ENCODE measurements at places on chromosomes 3 and 15.

DNA sequence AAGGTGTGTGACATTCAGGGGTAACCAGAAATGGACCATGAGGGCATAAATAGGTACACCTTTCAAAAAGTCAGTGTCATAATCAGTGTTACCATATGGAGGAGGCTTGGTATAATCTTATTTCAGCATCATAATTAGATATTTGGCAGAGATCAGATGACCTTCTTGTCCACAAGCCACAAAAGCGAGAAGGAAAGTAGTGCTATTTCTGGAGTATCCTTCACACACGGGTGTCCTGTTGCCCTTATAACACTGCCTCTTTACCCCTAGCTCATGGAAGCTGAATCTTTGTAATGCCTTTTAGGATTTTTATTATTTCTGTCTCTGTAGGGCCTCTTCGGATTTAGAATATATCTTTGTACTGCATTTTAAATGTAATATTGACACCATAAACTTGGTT, 132.8 kb downstream of the LRIG1 start:
- DNase-seq = no peak

DNA sequence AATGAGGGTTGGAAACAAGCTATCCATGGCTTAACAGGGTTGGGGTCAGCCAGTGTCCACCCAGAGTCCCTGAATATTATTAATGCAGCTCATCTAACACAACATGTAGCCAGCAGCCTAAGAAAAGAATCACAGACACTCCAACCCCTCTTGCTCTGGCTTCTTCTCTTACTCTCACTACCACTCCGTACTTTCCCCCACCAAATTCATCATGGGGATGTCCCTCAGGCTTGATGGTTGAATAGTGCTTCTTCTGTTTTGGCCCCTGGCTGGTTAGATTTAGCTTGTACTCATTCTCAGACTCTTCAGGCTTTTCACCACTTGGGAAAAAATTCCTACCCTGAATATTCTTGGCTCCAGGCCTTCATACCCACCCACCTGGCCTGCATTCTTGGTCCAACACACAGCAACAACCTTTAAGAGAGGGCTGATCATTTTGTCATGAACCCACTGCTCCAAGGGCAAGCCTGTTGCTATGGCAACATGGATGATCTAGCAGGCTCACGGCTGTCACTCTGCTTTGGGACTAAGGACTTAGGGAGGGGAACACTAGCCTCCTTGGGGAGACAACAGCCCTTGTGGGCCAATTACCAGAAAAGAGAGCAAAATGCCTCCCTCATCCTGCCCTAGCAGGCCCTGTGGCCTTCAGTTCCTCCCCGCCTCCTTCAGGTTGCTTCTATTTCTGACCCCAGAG, 9.4 kb upstream of the MED12L start:
- no peak for DNase-seq

- DNase-seq = no peak
Observed at GRCh38 chr15:101472033-101472432, 17.5 kb downstream of the PCSK6 start.

GRCh38 chr3:181698263-181698954, 13.3 kb upstream of the SOX2 start:
- DNase-seq = no peak

DNA sequence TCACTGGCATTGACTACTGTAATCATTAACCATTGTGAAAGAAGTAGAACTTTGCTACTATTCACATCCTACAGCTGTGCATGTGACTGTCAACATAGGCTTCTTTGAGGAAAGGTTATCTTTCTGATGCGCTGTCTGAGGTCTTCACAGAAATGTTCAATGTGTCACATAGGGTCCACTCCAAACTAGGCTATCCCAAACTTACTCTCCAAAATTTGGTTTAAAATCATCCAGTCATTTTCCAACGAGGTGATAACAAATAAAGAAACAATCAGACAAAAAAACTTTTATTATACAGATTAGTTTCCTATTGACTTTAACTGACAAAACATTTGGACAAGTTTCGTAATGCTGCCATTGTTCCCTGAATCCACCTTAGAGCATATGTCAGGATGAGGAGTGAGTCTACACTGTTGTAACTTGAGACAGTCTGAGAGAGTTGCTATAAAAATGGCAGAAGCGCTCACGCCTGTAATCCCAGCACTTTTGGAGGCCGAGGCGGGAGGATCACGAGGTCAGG, 511.6 kb downstream of the PLOD2 start:
- no peak for DNase-seq

DNA sequence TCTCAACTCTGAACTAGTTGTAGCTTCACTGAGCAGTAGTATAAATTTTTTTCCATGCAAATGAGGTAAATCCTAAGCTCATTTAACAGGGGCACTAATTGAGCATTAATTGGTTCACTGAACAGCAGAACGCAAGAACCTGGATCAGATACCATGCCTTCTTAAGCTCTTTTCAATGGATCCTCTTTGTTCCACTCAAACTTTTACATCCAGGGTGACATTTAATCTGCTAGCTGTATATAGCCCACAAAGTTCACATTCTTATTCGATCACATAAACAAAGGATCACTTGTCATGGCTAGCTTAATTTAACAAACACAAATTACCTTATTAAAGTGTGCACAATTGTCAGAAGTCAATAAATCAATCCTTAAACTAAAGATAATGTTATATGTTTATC, 281.6 kb downstream of the CNTN6 start:
- DNase-seq = no peak

- no peak for DNase-seq
Observed at GRCh38 chr3:113250566-113250965, 39.2 kb downstream of the BOC start.

DNA sequence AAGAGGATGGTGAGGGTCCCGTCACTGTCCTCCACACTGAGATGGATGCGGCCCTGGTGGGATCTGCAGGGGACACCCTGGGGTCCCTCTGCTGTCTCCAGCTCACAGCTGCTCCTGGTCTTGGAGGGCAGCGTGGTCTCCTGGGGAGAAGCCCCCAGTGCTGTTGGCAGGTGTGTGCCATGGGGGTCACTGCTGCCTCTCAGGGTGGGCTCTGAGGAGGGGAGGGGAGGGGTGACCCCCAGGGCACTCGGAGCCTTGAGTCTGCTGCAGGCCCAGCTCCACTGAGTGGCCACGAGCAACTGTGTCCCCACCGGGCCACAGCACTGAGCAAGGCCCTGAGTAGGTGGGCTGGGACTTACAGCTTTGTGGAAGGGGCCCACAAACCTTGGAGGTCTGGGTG, 34.7 kb downstream of the KLHL25 start:
- DNase-seq = no peak

GRCh38 chr3:195768414-195768813, 43.3 kb downstream of the MUC4 start:
- no peak for DNase-seq

DNA sequence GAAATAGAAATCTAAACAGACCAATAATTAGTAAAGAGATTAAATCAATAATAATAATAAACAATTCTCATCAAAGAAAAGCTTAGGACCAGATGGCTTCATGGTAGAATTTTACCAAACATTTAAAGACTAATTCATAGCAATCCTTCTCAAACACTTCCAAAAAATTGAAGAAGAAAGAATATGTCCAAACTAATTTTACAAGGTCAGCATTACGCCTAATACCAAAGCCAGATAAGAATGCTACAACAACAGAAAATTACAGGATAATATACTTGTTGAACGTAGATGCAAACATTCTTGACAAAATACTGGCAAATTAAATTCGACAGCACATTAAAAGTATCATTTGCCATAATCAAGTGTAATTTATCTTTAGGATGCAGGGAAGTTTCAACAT, 36.1 kb upstream of the CADM2 start:
- DNase-seq = no peak

- DNase-seq = no peak
Observed at GRCh38 chr3:31546162-31546561, 13.4 kb downstream of the STT3B start.

DNA sequence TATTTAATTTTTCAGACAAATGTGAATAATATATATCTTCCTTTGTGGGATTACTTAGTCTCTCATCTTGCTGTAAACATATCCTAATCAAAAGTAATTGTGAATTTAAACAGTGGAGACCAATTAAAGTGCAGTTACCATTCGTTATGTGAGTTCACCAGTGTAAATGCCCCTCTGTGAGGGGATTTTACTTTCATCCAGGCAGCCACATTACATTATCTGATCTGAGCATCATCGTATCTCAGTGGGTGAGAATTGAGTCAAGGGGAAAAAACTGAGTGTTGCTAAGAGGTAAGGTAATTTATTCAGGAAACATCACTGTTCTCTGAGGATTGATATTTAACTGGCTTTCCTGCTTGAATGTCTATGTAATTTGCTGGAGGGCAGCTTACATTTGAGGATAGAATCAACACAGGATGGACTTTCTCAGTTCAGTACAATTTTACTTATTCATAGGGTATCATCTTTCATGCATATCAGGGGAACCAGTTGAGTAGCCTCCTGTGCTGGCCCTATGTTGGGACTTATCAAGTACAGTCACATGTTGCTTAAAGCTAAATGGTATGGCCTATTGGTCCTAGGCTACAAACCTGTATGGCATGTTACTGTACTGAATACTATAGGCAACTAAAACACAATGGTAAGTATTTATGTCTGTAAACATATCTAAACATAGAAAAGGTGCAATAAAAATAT, 219.7 kb downstream of the CD47 start:
- DNase-seq = no peak

DNA sequence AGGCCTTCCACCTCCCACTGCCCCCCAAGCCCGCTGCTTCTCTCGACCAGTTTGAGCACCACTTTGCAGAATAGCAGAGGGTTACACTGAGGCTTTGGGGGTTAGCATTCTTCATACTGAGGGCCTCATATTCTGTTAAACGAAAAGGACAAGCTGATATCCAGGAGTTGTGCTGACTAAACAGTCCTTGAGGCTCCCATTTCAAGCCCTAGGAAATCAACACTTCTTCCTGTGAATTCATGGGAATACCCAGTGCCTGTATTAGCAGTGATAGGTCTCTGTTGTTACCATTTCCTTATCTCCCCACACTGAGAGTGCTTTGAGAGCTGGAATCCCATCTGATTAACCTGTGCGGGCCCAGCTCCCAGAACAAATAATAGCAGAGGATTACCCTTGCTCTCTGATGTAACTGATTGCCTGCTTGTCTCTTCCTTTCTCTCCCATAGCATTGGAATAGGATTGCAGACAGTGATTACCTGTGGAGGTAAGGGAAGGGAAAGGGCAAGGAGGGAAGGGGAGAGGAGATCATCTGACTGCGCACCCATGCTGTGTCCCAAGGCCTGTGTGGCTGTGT, 930 bp downstream of the FBXW12 start:
- DNase-seq = no peak

- no peak for DNase-seq
Observed at GRCh38 chr3:52132041-52132440, 22.2 kb downstream of the POC1A start.

DNA sequence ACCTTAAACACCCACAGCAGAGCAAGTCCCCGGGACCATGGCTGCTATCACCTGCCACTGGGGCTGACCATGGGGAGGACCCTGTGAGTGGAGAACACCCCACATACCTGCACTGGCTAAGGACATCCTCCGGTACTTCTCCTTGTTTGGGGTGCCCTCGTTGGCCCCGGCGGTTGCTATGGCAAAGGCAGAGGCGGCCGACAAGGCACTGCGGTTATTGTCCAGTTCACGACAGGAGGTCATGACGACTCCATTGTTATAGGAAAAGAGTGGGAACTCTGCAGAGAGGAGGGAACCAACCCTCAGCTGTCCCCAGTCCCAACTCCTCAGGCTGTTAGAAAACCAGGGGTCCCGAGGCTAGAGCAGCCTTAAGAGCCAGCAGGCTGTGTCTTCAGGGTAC, 54.8 kb upstream of the CTSH start:
- DNase-seq = no peak

- DNase-seq = no peak
Observed at GRCh38 chr3:139032326-139033002, 11.7 kb upstream of the PRR23B start.

DNA sequence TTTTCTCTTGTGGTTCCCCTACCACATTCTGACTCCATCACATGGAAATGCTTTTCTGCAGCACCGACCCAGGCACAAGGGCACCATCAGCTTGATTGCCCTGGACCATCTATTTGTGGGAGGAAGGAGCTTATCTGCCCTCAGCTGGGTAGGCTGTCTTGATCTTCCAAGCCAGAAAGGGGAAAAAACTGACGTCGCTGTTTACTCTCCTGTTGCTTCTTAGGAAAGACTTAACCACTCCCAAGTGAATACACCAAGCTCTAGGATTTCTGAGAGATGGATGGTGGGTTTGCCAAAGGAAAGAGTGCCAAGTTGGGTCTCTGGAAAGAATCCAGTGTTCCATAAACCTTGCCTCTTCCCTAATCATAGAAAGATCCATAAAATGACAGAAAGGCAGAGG, 4.0 kb downstream of the TNFAIP8L3 start:
- DNase-seq = no peak

DNA sequence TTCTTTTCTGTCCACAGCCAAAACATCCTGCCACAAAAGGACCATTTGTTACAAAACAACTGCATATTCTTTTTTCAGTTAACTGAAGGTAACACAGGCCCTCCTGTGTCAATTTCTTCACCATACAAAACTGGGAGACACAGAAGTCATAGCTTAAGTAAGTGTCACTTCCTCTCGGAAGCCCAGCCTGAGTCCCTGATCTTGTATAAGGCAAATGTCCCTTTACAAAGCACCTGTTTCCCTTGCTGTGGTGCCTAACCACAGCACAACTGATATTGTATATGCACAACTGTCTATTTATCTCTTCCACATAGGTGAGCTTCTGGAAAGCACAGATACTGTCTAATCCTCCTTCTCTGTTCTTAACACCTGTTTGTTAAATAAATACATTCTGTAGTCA, 293.7 kb downstream of the FHIT start:
- no peak for DNase-seq

DNA sequence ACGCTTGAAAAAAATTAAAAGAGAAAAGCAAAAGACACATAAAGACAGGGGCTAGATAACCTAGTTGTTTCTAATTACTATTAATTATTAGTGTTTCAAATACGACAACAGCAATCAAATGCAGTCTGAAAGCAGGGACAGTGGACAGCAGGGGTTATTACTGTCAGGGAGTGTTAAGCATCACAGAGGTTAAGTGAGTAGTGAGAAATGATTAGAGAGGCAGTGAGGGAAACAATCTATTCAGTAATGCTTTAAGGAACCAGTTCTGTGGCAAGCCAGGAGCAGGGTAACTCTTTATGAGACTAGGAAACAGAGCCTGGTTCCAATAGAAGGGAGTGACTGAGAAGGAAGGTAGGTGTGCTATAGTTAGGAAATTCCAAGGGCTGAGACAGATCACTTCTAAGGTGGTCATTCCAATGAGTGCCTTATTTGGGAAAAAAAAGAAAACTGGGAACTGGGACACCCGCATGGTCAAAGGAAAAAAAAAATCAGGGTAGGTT, 15.0 kb downstream of the RYK start:
- DNase-seq = no peak

GRCh38 chr3:72664184-72664975, 183.9 kb downstream of the SHQ1 start:
- DNase-seq = no peak

GRCh38 chr15:84079885-84080777, 155.4 kb upstream of the GOLGA6L4 start:
- DNase-seq = no peak

- DNase-seq = no peak
Observed at GRCh38 chr15:70722266-70723121, 40.9 kb downstream of the UACA start.

GRCh38 chr3:17384567-17385296, 357.7 kb downstream of the TBC1D5 start:
- no peak for DNase-seq

- DNase-seq = peak; percentile 14
Observed at GRCh38 chr3:5188419-5189221, 1.1 kb downstream of the EDEM1 start.

GRCh38 chr3:10551821-10552630, 46.6 kb upstream of the ATP2B2 start:
- peak; percentile 62 for DNase-seq

Data from stimulated activated CD8-positive, alpha-beta memory T cell treated with anti-CD3 and anti-CD28 coated beads, Interleukin-7, amount 100 ng/mL, for 1 hour (primary cell).